Suprapubic skin (tissue), 4 donors: ENCODE measurements at places on chromosomes 1 and 21. TPM values are rescaled to one million over a fixed set of nuclear protein-coding genes. Genes with fewer than 3 reads are reported as not detected.

The ATG4C gene
- 5.2 TPM for total RNA-seq

The SETD4 gene
- total RNA-seq, result 22.5 TPM

The KLHDC9 gene
- total RNA-seq, result not detected

The LMOD1 gene
- total RNA-seq, result 13.0 TPM

The ASCL5 gene
- not detected for total RNA-seq

The NMNAT1 gene
- 5.7 TPM for total RNA-seq

The OR2AK2 gene
- not detected for total RNA-seq

The CRP gene
- total RNA-seq, result not detected

The ALX3 gene
- total RNA-seq, result not detected

The OR2L13 gene
- not detected for total RNA-seq

The ZMYM1 gene
- total RNA-seq, result 14.6 TPM

The DUSP23 gene
- total RNA-seq, result 79.7 TPM

The CSF3R gene
- 0.60 TPM for total RNA-seq

The SHE gene
- total RNA-seq, result 2.0 TPM
